CMK (cell line): ENCODE measurements at places on chromosomes 3 and 15.

DNA sequence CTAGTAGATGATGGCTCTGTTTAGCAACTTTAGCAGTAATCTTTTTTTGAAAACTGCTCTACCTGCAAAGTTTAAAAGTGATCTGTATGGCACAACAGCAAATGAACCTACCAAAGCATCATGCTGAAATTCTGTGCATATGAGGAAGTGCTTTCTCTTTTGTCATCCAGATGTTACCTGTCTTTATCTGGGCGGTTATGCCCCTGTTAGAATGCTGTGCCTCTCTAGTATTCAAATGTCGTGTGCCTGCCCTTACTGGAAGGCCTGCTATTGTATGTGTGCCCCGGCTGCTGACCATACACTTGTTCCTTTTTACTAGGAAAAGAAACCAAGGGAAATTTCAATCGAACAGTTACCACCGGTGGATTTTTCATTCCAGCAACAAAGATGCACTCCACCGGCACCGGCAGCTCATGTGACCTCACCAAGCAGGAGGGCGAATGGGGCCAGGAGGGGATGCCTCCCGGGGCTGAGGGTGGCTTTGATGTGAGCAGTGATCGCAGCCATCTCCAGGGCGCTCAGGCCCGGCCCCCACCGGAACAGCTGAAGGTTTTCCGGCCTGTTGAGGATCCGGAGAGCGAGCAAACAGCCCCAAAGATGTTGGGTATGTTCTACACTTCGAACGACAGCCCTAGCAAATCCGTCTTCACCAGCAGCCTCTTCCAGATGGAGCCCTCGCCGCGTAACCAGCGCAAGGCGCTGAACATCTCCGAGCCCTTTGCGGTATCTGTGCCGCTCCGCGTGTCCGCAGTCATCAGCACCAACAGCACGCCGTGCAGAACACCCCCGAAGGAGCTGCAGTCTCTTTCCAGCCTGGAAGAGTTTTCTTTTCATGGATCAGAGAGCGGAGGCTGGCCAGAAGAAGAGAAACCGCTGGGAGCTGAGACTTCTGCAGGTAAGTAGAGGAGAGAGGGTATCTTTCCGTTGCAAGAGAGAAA, 61.6 kb downstream of the TMEM39A start:
- no peak for DNase-seq

DNA sequence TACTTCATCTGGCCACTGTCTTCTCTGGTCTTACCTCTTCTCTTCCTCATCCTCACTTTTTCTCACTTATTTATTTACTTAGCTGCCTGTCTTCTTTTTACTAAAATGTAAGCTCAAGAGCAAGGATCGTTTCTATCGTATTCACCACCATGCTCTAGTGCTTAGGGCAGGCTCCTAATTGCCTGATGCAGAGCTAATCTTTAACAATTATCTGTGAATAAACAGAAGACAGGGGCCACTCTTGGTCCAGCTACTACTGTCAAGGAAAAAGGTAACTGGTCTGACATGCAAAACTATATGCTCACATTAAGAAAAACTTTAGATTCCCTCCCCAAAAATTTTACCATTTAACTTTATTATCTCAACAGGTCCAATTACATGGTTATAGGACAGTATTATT, 17.5 kb downstream of the PIK3R4 start:
- no peak for DNase-seq

- DNase-seq, result no peak
Observed at GRCh38 chr15:80556694-80557367, 138.3 kb upstream of the ABHD17C start.

DNA sequence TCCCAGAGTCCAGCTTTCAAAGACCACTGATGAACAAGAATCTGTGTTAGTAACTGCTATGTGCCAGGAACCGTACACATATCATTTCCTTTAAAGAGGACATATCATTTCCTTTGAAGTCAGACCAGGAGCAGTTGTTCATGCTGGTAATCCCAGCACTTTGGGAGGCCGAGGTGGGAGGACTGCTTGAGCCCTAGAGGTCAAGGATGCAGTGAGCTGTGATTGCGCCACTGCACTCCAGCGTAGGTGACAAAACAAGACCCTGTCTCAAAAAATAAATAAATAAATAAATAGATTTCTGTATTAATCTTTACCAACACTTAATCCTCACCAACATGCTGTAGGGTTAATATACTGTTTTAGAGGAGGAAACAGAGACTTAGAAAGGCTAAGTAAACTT, 23.9 kb upstream of the CDV3 start:
- no peak for DNase-seq

DNA sequence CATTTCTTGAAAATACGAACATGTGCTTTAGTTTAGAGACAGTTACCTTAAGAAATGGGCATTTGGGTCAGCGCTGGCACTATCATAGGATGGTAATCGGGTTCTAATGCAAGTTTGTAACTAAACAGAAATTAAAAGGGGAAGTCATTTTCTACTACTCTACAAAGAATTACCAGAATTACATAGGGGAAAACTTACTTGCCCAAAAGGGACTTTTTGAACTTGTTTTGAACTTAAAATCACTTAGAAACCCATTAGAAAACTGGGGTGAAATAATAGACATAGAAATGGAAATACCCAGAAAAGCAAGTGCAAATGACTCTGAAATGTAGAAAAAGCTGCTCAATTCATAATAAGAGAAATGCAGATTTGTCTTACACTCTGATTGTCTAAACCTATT, 44.9 kb downstream of the SPATA16 start:
- DNase-seq, result no peak
